GF-D8 (cell line): ENCODE measurements at places on chromosomes 5 and 9.

DNA sequence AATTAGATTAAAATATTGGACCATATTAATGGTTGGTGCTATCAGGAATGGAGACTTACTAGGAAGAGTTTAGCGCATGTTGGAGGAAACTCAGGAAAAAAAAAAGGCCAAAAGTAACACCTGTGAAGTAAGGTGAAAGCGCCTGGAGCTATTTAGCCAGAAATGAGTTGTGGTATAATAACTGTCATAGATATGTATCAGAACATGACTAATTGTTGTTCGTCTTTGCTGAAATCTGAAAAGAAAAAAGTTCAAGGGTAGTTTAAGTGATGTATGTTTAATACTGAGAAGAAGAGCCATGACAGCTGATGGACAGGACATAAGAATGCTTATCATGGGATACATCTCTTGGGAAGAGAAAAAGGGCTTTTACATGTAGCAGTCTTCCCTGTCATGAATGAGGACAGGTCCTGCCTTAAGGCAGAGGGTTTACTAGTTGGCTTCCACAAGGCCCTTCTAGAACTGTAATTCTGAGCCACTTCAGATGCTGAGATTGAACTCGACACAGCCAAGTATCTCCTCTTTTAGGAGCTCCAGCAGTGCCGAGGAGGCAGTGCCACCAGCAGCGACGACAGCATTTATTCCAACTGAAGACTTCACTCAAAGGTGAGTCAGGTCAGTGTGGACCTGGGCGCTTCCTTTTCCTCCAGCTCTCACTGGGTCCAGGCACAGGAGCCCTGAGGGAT, 940 bp upstream of the CAMK4 start:
- no peak for DNase-seq

GRCh38 chr5:157275403-157275802, 9.5 kb downstream of the CYFIP2 start:
- DNase-seq: no peak

- no peak for DNase-seq
Measured at GRCh38 chr9:70218767-70219166, 40.0 kb upstream of the SMC5 start.

- no peak for DNase-seq
Measured at GRCh38 chr5:132485641-132486317, 4.8 kb downstream of the IRF1 start.

- no peak for DNase-seq
Measured at GRCh38 chr9:37551468-37551867, 24.7 kb downstream of the FBXO10 start.

DNA sequence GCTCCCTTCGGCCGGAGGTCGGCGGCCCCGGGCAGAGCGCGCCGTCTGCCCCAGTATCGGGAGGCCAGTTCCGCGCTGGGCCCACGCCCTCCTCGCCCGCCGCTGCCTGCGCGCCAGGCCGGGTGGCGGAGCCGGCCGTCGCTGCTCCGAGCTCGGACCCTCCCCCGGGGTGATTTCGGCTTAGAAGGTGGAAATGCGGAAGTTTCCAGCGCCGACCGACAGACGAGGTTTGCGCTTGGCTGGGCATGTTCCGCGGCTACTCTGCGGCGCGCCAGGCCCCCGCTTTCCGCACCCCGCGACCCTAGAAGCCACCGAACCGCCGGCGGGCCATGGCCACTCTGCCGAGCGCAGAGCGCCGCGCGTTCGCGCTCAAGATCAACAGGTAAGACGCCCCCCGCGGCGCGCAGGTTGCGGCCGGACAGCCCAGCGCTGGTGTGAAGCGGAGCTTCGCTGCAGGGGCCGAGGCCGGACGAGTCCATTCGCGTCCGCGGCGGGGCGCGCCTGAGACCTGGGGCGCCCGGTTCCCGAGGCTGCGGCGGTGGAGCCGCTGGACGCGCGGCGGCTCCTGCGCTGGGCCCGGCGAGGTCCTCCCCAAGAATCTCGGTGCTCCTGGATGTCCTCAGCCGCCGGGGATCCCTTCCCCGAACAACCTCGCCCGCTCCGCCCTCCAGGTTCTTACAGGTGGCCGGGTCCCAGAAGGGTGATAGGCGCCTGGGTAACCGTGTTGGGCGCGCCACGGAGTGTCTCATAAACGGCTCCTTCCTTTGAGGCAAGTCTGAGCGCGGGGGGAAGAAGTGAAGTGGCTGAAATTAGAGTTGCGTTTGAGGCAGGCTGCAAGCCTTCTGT, at the start of gene DOCK8:
Gene DOCK8, plus strand, starts transcription at position 218 of the 846 bp plus-strand sequence. Its CDS starts 112 bp downstream, at position 330.
- DNase-seq: peak; percentile 71

- no peak for DNase-seq
Measured at GRCh38 chr5:36158144-36158543, 6.2 kb downstream of the SKP2 start.

- DNase-seq: no peak
Measured at GRCh38 chr5:57249265-57249874, 75.5 kb downstream of the GPBP1 start.

- no peak for DNase-seq
Measured at GRCh38 chr5:40601198-40601868, 78.4 kb upstream of the PTGER4 start.

DNA sequence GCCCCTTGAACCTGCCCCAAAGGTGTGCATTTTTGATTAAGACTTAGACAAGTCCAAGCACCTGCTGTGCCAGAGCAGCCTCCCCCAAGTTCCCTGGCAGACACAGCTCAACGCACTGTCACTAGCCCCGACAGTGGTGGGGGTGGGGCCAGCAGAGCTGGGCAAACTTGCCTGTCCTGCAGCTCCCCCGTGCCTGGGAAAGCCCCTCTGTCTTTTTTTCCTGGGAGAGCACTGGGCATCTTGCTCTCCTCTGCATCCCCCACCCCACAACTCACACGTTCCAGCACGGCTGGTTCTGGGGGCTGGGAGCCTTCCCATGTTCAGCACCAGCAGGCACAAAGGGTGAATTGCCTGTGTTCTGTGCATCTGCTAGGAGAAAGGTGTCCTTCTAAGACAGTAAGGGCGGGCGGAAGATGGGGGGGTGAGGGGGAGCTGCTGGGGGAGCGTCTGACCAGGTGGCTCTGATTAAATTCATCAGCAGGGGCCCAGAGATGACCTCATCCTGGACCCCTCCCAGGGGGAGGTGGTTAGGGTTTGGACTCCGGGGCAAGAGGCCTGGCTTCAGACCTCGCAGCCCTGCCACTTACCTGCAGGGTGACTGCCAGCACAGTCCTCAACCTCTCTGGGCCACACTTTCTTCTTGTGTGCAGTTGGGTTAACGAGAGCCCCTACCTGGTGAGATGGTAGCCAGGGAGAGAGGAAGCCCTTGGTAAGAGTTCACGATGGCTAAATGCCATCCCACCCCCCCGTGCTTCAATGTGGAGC, 23.5 kb downstream of the HMCN2 start:
- no peak for DNase-seq

DNA sequence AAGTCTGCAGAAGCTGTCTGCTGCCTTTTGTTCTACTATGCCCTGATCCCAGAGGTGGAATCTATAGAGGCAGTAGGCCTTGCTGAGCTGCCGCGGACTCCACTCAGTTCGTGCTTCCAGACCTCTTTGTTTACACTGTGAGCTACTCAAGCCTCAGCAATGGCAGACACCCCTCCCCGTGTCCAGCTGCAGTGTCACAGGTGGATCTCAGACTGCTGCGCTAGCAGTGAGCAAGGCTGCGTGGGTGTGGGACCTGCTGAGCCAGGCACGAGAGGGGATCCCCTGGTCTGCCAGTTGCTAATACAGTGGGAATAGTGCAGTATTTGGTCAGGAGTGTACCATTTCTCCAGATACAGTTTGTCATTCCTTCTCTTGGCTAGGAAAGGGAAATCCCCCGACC, 99.6 kb downstream of the SLCO4C1 start:
- no peak for DNase-seq

- DNase-seq: no peak
Measured at GRCh38 chr9:121478816-121479676, 20.6 kb downstream of the GGTA1 start.

GRCh38 chr5:52139888-52140615, 647.7 kb upstream of the ITGA1 start:
- no peak for DNase-seq

GRCh38 chr9:70165006-70165602, 93.7 kb upstream of the SMC5 start:
- no peak for DNase-seq

DNA sequence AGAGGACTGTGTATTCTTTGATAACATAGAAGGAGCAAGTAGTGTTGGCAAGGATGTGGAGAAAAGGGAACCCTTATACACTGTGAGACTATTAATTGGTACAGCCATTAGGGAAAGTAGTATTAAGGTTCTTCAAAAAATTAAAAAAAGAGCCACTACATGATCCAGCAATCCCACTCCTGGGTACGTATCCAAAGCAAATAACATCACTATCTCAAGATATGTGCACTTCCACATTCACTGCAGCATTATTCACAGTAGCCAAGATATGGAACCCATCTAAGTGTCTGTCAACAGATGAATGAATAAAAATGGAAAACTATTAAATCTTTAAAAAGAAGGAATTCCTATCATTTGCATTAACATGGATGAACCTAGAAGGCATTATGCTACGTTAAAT, 693.2 kb upstream of the RIOK2 start:
- no peak for DNase-seq

DNA sequence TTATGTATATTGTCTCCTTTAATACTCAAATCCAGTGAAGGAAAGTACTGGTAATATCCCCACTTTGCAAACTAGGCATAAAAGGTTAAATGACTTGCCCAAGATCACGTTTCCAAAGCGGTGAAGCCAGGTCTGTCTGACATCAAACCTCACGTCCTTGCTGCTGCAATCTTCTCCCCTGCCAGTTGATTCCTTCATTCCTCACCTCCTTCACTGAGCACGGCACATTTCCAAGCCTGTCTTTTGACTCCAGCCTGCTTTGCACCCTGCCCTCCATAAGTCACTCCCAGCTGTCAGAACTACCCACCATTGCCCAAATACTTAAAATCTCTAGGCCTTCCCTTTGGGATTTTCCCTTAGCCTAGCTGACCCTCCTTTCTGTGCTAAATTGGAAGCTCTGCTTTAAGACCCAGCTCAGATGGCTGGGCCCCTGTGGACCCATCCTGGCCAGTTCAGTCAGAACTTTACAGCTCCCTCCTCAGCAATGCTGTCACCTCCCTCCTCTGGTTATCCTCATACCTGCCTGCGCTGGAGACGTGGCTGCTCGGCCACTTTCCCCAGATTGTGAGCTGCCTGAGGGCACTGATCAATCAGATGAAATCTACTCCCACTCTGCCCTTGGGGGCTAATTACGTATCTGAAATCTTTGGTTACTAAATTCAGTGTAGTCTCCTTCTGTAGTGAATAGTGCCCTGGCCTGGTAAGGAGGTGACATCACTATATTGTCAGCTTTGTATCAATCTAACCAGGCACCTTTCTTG, 51.2 kb downstream of the SLC36A1 start:
- no peak for DNase-seq

GRCh38 chr5:141686648-141687416, 4.8 kb upstream of the ARAP3 start:
- DNase-seq: no peak

GRCh38 chr9:107755246-107755645, 265.7 kb upstream of the KLF4 start:
- DNase-seq: no peak
